ENCODE measurements at places on chromosomes 6 and 20. TPM values are rescaled to one million over a fixed set of nuclear protein-coding genes. Genes with fewer than 3 reads are reported as not detected.

The BPIFB2 gene
- polyA plus RNA-seq, result not detected

The FAM209B gene
- 0.47 TPM for polyA plus RNA-seq

The PRDM1 gene
- polyA plus RNA-seq, result 2.2 TPM

The SSTR4 gene
- 0.59 TPM for polyA plus RNA-seq

All from spinal cord (tissue), 10 donors.